Endothelial cell (in vitro differentiated cells): ENCODE measurements at places on chromosomes 1 and 21. TPM values are rescaled to one million over a fixed set of nuclear protein-coding genes. Genes with fewer than 3 reads are reported as not detected.

The CLDN19 gene
- not detected for total RNA-seq

The OR2L5 gene
- not detected for total RNA-seq

The CACNA1S gene
- total RNA-seq = 0.08 TPM

The CELF3 gene
- not detected for total RNA-seq

DNA sequence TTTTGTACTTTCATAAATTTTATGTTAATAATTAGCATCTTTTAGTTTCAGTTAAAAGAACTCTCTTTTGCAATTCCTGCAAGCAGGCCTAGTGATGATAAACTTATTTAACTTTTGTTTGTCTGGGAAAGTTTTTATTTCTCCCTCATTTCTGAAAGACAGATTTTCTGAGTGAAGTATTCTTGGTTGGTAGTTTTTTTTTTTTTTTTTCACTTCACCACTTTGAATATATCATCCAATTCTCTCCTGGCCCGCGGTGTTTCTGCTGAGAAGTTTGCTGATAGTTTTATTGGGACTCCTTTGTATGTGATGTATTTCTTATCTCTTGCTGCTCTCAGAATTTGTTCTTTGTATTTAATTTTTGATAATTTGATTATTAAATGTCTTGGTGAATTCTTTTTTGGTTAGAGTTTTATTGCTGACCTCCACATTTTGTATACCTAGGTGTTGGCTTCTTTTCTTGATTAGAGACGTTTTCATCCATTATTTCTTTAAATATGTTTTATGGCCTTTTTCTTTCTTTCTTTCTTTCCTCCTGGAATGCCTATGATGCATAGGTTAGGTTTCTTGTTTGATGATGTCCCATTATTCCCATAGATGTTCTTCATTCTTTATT, 45.9 kb downstream of the BRINP2 start:
- H3K27ac ChIP-seq = no peak overlapping the region
- H3K27me3 ChIP-seq = no peaks in the 10 kb centered on the region
- H3K36me3 ChIP-seq = no peaks in the 10 kb centered on the region
- peaks cover 11% of the 10 kb centered on the region for H3K4me1 ChIP-seq

DNA sequence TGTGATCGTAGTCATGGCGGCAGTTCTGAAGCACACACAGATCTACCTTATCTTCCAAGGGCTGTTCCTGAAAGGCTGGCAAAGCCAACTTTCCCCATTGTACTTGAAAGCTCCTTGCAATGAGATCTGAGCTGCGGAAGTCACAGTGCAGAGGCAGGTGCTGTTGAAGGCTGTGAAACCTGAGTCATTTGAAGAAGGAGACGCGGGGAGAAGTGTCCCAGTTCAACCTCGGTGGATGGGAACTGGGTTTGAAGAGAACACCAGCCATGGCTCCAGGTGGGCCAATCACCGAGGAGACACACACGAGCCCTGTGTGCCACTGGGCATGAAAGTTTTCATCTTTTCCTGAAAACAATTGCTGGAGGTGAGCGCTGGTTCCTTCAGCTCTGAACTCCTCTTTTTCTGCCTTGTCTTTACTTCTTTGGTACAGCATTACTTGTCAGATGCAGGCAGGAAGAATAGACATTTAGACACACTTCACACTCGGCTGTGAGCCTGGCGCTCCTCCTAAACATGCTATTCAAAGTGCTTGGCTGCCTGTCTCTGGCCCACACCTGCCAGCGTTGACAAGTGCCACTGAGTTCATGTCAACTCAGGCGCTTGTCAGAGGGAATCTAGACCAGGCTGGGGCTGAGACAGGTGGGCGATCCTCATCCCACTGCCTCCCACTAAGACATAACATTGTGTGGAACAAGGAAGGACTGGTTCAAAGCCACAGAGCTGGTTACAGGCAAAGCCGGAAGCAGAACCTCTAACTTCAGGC, 25.7 kb upstream of the PDE9A start:
- H3K27me3 ChIP-seq = no peaks in the 10 kb centered on the region
- no peak for DNase-seq
- H3K4me3 ChIP-seq = no peak overlapping the region

DNA sequence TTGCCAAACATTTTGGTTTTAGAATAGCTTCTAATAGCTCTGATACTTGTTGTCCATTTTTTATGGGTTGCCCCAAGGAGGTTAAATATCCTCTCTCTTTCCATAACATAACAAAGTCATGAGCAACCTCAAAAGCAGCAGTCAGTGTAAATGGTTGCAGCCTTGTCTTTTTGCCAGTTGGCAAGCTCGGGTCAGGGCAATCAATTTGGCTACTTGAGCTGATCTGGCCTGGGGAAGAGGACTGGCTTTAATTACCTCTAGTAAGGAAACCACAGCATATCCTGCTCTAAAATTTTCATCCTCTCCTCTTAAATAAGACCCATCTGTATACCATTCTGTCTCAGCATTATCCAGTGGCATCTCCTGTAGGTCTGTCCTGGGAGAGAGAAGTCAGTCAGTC, 21.2 kb upstream of the FMO4 start:
- no peaks in the 10 kb centered on the region for H3K36me3 ChIP-seq
- no peaks in the 10 kb centered on the region for H3K27me3 ChIP-seq
- H3K4me1 ChIP-seq = peaks cover 25% of the 10 kb centered on the region
- no peak overlapping the region for H3K4me3 ChIP-seq
- DNase-seq = no peak

GRCh38 chr1:47569681-47570470, 132.0 kb downstream of the FOXD2 start:
- no peak overlapping the region for H3K4me3 ChIP-seq
- H3K4me1 ChIP-seq = peaks cover 13% of the 10 kb centered on the region
- H3K36me3 ChIP-seq = no peaks in the 10 kb centered on the region
- peaks cover 12% of the 10 kb centered on the region for H3K27me3 ChIP-seq
- DNase-seq = peak; percentile 31

DNA sequence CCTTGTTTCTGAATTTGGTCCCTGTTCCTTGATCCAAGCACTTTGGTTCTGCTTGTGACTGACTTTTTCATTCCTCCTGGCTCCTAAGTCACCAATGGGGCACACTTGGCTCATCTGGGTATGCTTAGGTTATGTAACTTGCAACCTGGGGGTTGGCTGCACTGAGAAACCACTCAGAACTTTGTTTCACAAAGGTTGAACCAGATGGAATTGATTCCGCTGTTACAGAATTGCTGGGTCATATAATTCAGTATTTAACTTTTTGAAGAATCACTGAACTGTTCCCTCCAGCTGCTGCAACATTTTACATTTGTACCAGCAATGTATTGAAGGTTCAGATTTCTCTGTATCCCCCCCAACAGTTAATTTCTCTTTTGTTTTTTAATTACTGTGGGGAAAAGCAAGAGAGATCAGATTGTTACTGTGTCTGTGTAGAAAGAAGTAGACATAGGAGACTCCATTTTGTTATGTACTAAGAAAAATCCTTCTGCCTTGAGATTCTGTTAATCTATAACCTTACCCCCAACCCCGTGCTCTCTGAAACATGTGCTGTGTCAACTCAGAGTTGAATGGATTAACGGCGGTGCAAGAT, 9.6 kb upstream of the NVL start:
- peaks cover 2% of the 10 kb centered on the region for H3K27me3 ChIP-seq

DNA sequence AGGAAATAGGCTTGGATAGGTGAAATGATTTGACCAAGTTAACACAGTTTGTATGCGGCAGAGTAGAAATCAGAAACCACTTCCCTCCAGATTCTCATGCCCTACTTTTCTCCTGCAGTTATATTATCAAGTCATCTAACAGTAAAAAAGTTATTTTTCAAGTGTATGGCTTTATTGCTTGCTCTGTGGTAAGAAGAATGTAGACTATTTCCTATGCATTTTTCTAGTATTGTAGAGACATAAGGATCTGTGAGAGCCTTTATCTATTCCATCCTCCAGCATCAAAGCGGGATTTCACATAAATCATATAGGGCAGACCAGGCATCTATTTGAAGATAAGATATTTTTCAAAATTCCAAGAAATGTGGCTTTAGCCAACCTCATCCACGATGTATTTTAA, 208.5 kb downstream of the TTLL7 start:
- no peak for DNase-seq
- H3K36me3 ChIP-seq = no peaks in the 10 kb centered on the region
- H3K4me3 ChIP-seq = no peak overlapping the region
- no peak overlapping the region for H3K27ac ChIP-seq
- peaks cover 2% of the 10 kb centered on the region for H3K27me3 ChIP-seq

DNA sequence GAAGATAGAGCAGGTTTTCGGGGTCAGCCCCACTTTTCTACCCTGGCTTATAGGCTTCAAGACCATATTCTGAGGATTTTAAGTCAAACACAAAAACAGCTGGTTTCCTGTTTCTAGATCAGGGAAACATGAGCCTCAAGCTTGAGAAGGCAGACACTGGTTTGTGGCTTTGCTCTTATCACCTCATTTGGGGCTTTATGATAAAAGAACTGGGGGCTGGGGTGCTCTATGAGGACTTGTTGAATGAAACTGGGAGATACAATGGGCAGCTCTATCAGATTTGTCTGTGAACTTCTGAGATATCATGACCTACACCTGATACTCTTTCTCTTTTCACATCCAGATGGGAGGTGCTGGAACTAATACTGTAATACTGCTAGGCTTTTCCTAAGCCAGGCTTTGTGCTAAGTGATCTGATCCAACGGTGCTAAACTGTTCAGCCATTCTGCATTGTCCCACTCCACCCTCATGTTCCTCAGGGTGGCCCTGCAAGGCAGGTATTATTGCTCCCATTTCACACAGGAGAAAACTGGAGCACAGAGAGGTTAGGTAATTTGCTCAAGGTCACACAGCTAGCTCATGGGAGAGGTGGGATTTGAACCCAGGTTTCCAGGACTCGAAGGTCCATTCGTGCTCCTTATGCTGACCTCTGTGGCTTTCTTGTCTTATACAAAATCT, 6.6 kb downstream of the AJAP1 start:
- DNase-seq = no peak
- H3K4me1 ChIP-seq = peaks cover 10% of the 10 kb centered on the region
- peaks cover 16% of the 10 kb centered on the region for H3K27me3 ChIP-seq
- H3K36me3 ChIP-seq = no peaks in the 10 kb centered on the region
- H3K27ac ChIP-seq = no peak overlapping the region

DNA sequence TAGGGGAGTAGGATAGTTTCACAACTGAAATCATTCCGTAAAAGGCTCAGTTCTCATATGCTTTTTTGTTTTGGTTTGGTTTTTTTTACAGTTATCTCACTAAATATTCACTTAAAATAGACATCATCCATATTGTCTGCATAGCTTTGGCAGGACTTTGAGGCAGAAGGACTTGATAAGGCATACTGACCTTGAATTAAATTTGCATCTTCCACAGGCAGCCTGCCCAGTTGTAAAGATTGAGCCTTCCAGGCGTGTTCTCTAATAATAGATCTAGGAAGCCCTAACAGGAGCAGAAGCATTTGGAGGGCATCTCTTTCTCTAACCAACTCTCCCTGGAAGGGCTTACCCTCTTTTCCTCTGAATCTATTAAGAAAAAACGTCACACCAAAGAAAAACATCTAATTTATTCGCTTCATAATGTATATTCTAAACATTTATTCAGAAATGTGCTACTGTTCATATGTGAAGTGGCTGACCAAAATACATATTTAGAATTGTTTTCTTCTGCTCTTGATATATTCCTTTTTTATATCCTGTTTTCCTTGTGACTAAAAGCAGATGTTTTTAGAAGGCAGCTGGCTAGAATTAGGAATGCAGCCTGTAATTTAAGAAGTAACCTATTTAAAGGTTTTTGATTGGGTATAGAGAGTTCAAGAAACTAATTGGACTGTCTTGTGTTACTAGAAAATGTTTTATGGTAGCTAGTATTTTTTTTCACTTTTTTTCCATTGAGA, 20.2 kb downstream of the DESI2 start:
- DNase-seq = no peak
- peaks cover 2% of the 10 kb centered on the region for H3K27me3 ChIP-seq

DNA sequence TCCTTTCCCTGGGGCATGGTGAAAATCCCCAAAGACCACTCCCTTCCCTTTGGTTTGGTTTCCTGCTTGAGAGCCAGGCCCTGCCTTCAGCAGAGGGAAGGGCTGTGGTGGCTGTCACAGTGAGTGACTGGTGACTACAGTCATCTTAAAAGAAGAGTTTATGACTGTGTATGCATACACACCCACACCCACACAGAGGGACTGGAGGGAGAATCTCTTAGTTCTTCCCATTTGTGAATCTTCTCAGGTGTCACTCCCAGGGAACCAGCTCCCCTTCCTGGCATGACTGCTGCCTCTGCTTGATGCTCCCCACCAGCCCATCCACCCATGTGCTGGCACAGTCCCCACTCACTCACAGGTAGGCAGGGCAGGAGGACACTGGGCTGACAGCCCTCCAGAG, 3.9 kb upstream of the KCNA2 start:
- H3K27ac ChIP-seq = no peak overlapping the region
- peaks cover 35% of the 10 kb centered on the region for H3K27me3 ChIP-seq
- H3K4me3 ChIP-seq = no peak overlapping the region
- H3K4me1 ChIP-seq = peaks cover 6% of the 10 kb centered on the region

DNA sequence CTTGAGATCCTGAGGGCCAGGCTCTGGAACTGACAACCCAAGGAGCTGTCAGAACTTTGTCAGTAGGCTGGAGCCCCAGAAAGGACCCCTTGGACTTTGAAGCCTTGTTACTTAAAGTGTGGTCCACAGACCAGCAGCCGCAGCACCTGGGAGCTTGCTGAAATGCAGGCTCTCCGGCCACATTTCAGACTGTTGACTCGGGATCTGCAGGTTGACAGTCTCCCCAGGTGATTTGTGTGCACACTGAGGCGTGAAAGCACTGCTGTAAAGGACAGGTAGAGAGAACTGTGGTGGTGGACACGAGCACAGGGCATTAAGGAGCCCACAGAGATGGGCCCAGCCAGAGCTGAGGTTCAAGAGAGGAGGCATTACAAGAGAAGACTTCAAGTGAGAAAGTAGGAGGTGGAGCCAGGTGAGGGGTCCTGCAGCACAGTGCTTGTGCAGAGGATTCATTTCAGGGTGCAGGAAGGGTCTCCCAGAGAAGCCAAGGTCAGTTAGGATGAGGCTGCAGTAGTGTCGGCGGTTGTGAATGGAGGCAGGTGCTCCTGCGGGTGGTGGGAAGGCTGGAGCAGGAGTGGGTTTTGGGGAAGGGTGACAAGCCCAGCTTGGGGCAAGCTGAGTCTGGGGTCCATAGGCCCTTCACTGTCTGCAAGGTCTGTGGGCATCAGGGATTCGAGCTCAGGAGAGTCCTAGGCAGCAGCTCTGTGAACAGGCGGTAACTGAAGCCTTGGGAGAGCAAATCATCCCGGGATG, 4.6 kb downstream of the HYI start:
- peak overlapping the region; percentile 75 for H3K4me3 ChIP-seq
- H3K27me3 ChIP-seq = peaks cover 13% of the 10 kb centered on the region
- peaks cover 70% of the 10 kb centered on the region for H3K36me3 ChIP-seq
- H3K27ac ChIP-seq = peak overlapping the region; percentile 2
- peaks cover 25% of the 10 kb centered on the region for H3K4me1 ChIP-seq
- no peak for DNase-seq
